IPS DF 6.9 (cell line): ENCODE measurements at places on chromosomes 3 and 15.

- DNase-seq, result no peak
Observed at GRCh38 chr15:49718234-49718633, 97.4 kb downstream of the DTWD1 start.

GRCh38 chr15:89747708-89748682 is 3.1 kb downstream of the MESP1 start:
- no peak for DNase-seq

- DNase-seq, result no peak
Observed at GRCh38 chr3:17423786-17424536, 318.5 kb downstream of the TBC1D5 start.

GRCh38 chr3:62161371-62161770 is 212.0 kb downstream of the FEZF2 start:
- no peak for DNase-seq

GRCh38 chr15:79657722-79658121 is 225.6 kb downstream of the MINAR1 start:
- no peak for DNase-seq

DNA sequence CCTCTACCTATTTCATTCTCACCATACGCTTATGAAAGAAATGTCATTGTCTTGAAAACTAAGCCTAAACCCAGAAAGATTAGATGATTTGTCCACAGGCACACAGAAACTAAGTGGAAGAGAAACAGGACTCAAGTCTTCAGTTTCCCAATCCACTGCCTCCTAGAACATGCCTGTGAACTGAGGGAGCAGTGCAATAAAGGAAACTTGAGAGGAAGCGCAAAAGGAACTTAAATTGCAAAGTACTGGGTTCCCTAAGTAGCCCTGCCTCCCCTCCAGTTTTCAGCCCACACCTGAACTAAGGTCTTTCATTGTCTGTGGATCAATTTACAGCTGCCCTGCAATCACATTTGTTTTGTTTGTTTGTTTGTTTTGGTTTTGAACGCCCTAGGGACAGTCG is 56.7 kb upstream of the TSEN2 start:
- no peak for DNase-seq

- no peak for DNase-seq
Observed at GRCh38 chr3:123543950-123544349, 40.9 kb downstream of the HACD2 start.

DNA sequence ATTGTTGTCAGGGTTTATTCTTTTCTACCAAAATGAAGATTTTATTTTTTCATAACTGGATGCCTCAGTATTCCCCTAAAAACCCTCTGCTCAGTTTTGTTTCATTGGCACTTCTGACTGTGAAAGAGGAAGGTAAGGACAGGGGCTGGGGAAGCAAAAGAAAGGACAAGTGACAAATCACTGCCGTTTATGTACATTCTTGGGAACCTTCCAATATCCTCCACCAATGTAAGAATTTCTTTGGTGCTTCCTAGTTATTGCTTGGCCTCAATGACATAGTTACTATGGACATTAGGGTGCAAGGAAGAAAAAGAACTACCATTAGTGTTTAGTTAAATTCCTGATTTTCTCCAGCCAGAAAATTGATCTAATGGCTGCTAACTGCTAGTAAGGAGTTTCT is 131.0 kb upstream of the C15orf61 start:
- DNase-seq, result no peak

- DNase-seq, result no peak
Observed at GRCh38 chr15:47334805-47335535, 382.3 kb upstream of the SEMA6D start.

GRCh38 chr3:194573680-194574437 is 59.4 kb downstream of the TMEM44 start:
- DNase-seq, result peak; percentile 33

DNA sequence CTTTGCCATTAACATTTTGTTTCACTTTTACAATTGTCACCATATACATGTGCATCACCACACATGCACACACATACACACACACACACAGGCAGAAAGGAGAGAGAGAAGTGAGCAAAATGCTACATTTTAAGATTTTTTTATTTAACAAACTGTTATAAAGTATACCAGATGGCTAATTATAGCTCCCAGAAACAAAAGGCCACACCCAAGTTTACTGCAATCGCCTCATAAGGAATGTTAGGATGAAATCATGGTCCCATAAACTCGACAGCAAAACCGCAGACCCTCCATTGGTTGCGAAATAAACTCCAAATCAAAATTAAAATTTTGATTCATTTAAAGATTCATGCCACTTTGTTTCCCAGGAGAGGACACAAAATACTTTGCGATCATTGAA is 16.1 kb upstream of the C15orf61 start:
- DNase-seq, result no peak

GRCh38 chr3:75001330-75001729 is 386.9 kb upstream of the CNTN3 start:
- no peak for DNase-seq

DNA sequence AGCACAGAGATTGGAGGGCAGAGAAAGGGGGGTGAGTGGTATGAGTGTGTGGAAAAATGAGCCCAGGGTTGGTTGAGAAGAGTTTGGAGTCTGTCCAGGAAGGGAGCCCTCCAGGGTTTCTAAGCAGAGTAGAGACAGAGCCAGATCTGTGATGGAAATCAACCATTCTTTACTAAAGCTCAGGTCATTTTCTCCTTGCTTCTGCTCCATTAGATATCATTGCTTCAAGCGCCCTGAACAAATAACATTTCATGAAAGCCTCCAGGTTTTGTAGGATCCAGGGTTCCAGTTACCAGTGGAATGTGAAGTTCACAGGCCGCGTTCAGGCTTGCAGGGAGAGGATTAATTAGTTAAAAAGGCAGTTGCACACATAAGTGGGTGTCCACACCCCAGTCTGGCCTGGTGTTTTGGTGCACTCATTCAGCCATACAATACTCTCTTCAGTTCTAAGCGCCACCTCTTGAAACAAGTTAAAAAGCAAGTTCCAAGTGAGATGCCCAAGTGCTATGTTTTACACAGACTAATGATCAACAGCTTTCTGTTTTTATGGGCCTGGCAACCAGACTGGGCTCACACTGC is 16.4 kb upstream of the BOC start:
- no peak for DNase-seq

DNA sequence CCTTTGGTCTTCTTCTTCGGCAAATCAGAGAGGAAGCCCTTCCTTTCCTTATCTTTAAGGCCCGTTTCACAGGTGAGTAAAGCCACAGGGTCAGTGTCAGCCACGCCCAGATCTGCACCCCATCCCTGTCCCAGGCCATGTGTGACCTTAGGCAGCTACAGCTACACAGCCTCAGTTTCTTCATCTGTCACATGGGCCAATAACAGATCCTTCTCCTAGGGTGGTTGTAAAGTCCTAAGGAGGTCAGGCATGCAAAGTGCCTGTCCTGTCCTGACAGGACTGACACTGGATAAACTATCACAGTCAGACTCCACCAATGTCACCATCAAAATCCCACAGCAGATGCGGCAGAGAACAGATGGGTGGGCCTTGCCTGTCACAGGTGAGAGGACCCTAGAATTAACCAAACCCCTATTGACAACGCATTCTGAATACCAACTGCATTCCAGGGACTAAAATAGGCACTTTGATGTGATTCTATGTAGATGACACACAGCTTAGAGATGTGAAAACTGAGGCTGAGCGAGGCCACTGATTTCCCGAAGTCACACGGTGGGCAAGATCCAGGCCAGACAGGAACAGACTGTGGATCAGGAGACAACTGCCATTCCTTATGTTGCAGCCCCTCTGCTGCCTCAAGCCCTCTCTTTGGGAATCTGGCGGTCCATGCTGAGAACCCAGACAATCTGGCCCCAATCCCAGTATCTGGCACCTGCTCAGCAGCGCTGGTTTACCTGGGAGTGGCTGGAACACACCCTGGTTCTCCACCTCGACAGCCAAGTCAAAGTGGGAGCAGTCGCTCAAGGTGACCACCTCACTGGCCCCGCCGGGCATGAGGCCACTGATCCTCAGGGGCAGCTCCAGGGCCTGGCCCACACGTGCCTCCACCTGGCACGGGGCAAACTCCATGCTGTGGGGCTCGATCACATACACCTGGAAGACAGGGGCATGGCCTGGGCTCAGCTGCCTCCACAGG is 48.7 kb downstream of the NUP210 start:
- DNase-seq, result no peak

DNA sequence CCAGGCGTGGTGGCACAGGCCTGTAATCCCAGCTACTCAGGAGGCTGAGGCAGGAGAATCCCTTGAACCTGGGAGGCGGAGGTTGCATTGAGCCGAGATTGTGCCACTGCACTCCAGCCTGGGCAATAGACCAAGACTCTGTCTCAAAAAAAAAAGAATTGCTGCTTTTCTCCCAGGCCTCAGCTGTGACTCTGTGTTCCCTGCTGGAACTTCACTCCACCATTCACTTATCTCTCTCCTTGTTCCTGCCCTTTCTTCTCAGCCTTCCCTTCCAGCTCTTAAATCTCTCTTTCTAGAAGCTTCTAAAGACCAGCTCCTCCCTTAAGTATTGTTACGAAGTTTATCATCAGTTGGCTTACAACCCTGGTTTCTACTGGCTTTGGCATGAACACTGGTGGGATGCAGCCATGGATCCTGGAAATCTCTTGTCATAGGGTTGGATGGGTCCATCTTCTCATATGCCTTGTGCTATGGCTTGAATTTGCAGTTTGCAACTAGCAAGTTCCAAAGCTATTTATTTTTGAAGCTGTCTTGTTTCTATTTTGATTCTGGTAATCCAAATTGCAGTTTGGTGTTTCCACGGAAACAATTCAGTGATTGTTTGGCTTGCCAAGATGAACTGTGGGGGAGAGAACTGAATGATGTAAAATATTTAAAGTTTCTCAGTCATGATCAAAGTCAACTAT is 10.5 kb downstream of the C3orf62 start:
- DNase-seq, result no peak

DNA sequence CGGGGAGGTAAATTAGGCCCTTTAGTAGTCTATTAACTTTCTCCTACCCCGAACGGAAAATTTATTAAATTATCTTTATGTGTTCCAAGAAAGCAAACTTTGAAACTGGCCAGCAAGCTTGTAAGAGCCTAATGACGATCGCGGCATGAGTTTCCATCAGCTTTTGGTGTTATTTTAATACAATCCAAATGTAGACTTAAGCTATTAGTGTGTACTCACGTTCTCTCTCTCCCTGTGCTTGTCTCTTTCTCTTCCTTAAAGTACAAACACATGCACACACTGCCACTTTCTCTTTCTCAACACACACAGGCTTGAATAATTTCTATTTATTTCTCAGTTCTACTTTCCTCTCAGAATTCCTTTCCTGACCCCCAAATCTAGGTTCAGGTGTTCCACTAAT is 108.8 kb upstream of the MME start:
- no peak for DNase-seq

- DNase-seq, result no peak
Observed at GRCh38 chr3:139187154-139187553, 142.5 kb upstream of the PRR23C start.

DNA sequence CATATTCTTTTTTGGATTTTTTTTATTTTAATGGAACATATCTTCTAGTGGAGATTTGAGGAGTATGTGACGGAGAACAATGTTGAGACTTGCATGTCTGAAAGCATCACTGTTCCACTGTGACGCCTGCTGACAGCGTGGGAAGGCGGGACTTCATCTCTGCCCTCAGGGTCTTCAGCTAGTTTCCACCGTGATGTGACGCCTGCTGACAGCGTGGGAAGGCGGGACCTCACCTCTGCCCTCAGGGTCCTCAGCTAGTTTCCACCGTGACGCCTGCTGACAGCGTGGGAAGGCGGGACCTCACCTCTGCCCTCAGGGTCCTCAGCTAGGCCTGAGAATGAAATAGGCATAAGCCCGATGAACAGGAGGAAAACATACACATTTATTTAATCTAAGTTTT is 70.7 kb downstream of the LMLN start:
- no peak for DNase-seq

DNA sequence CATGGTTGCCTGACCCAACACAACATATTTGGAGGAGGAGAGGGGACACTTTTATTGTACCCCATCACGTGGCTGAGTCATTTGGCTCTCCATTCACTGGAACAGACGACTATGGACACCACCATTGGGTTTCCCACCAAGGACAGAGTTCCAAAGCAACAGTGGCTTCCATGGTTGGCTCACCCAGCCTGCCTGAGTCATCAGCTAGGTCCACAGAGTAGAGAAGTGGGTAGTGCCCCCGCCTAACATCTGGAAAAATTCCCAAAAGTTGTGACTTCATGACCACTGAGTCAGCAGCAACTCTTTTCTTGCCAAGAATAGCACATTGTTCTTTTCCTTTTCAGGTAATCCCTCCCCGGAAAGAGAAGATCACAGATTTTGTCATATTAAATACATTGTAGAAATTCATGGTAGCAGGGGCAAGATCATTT is 3.0 kb upstream of the PPP1R2 start:
- no peak for DNase-seq

DNA sequence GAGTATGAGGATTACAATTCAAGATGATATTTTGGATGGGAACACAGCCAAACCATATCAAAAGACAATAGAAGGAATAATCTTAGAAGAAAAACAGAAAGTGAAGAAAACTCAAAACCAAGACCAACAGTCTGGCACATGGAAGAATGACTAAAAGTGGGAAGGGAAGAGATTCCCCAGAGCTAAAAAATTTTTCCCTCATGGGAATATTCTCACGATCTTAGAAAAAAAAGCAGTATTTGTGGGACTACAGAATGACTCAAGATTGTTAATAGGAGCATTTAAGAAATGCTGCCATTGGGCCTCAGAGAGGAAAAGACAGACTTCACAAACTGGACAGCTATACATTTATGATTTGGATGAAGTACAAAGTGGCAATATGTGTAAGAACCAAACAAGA is 18.3 kb downstream of the OSTN start:
- no peak for DNase-seq

- DNase-seq, result no peak
Observed at GRCh38 chr3:113054552-113054951, 63.8 kb downstream of the GTPBP8 start.

DNA sequence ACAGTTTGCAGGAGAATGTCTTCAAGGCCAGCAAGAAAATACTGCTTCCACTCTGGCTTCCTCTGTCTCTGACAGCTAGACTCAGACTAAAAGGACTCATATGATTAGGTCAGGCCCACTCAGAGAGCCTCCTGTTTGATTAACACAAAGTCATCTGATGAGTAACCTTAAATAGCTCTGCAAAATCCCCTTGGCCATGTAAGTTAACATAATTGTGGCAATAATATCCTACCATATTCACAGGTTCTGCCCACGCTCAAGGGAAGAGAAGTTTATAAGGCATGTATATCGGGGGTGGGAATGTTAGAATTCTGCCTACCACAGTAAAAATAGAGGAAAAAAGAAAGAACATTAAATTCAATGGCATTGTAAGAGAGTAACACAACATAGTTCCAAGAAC is 20.6 kb upstream of the HHATL start:
- no peak for DNase-seq

DNA sequence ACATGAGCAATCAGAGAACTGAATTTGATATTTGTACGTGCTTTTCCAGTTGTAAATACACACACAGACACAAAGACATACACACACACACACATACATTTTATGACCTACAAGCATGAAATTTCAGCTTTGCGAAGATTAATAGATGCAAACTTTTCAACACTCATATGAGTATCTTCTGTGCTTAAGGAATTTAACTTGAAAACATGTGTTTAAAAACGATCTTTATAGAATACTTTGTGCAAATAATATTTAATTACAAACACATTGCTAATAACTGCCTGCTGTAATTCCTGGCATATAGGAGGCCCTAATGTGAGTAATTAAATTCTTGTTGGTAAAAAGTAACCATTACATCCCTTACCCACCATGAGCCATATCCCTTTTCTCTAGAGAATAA is 107.7 kb upstream of the PLSCR5 start:
- no peak for DNase-seq

GRCh38 chr3:149808209-149808829 is 4.7 kb upstream of the RNF13 start:
- peak; percentile 48 for DNase-seq

GRCh38 chr3:123093696-123094095 is 26.9 kb downstream of the PDIA5 start:
- no peak for DNase-seq
